Gastroesophageal sphincter (tissue), 4 donors: ENCODE measurements at places on chromosomes 3 and 15.

GRCh38 chr3:122576174-122576940, 1.1 kb upstream of the PARP15 start:
- no peak for ATAC-seq

DNA sequence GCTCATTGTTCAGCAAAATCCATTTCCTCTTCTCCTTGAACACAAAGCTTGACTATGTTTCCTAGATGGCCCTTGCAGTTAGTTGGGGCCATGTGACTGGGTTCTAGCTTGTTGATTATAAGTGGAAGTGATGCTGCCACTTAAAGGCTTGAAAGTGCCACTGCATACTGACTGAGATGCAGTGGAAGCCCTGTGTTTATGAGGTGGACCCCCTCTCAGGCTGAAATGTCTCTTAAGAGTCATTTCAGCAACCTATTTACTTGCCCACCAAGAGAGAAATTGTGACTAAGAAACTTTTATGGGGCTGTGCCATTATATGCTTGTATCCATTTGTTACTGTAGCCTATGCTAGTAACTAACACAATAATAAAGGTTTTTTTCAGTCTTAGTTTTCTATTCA, 8.4 kb upstream of the ANP32A start:
- no peak for ATAC-seq

DNA sequence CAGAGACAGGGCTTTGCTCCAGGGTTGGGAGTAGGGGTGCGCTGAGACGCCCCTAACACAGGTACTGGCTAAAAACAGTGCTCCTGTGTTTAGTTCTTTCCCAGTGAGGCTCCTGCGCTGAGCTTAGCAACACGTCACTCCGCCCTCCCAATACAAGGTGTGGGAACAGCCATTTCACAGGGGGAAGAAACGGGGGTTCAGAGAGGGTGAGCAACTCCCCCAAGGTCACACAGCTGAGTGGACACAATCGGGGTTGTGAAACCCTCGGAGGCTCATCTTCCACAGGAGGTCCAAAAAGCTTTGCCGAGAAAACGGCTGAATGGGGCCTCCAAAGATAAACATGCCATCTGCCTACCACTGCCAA, 628 bp downstream of the PRRT3 start:
- ATAC-seq, result no peak

- no peak for ATAC-seq
These were observed 39.0 kb downstream of the MYH15 start for GRCh38 chr3:108471426-108471825.

GRCh38 chr3:170773682-170774425, 96.1 kb downstream of the RPL22L1 start:
- ATAC-seq, result no peak

- no peak for ATAC-seq
These were observed 14.7 kb downstream of the RHOV start for GRCh38 chr15:40859206-40859851.

GRCh38 chr3:146817704-146818103, 212.6 kb upstream of the PLSCR5 start:
- ATAC-seq, result no peak

- no peak for ATAC-seq
These were observed 115.0 kb downstream of the POLQ start for GRCh38 chr3:121430664-121431215.

DNA sequence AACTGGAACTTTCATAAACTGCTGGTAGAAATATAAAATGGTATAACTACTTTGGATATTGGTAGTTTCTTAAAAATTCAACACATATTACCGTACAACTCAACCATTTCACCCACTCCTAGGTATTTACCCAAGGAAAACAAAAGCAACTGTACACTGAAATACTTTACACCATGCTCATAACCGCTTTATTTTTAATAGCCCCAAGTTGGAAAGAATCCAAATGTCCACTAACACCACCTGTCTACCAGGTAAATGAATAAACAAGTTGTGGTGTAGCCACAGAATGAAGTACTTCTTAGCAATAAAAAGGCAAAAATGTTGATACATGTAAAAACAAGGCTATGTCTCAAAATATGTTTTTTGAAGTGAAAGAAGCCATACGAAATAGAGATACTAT, 215.9 kb upstream of the PEX5L start:
- no peak for ATAC-seq

DNA sequence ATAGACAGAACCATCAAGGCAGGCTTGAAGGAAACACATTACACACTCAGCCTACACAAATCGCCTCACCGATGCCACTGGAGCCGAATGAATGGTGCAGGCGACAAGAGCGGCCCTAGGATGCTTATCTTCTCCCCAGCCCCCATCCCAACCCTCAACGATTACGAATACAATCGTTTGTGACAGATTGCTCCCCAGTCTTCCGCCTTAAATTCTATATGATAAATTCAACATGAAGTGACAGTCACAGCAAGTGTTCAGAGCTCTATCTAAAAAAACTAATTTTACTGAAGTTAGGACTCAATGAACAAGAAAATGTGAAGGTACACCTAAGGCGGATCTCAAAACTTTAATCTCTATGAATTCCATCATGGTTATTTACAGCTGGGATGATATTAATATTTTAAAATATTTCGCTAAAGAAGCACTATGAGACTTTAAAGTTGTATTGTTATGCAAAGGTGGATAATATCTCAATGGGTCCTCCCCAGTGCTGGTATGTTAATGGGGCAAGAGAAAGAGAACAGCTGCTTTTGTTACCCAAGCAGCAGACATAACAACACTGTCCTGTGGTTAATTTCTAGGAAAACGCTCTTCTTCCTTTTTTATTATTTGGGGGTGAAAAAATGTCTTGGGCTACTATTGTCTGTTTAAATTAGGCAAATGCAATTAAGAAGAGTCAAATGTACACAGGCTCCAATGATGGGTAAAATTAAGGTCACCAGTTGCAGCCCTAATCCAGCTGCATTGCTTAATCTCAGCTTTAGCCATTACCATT, 147.6 kb upstream of the NR2F2 start:
- ATAC-seq, result no peak
